Hypothalamus (tissue), 51 donors: ENCODE measurements at places on chromosomes 13 and 19.

GRCh38 chr19:18301718-18302111 is 20.3 kb upstream of the JUND start:
- DNase-seq, result no peak

- no peak for DNase-seq
Measured at GRCh38 chr13:34076943-34077703, 259.2 kb downstream of the RFC3 start.

- DNase-seq, result no peak
Measured at GRCh38 chr13:95298971-95299621, 2.2 kb downstream of the ABCC4 start.

DNA sequence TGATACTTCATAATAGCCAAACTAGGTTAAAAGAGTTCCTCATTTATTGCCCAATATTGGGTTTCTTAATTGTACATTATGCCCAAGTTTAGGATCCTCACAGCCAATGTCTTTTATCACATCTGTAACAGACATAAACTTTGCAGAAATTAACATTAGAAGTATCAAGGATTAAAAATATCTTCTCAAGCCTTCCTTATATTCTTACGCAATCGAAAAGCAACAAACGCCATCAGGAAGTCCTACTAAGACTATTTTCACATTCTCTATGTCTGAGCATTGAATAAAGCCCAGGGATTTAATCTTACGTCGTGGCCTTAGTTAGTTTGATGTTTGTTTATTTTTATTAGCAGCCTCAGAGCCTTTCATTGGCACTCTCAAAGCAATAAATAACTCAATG is 1660.4 kb upstream of the MIR17HG start:
- no peak for DNase-seq

DNA sequence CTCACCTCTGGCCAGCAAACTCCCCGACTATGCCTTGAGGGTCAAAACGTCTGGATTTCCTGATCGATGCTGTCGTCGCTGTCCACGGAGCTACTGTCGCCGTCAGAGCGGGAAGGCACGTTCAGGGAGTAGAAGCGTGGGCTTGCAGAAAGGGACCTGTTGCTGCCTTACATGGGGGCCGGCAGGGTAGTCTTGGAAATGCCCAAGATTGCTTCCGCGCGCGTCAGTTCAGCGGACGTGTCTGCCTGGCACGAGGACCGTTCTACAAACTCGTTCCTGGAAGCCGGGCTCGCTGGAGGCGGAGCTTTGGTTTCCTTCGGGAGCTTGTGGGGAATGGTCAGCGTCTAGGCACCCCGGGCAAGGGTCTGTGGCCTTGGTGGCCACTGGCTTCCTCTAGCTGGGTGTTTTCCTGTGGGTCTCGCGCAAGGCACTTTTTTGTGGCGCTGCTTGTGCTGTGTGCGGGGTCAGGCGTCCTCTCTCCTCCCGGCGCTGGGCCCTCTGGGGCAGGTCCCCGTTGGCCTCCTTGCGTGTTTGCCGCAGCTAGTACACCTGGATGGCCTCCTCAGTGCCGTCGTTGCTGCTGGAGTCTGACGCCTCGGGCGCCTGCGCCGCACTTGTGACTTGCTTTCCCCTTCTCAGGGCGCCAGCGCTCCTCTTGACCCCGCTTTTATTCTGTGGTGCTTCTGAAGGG is 15.4 kb downstream of the RB1 start:
- DNase-seq, result no peak

DNA sequence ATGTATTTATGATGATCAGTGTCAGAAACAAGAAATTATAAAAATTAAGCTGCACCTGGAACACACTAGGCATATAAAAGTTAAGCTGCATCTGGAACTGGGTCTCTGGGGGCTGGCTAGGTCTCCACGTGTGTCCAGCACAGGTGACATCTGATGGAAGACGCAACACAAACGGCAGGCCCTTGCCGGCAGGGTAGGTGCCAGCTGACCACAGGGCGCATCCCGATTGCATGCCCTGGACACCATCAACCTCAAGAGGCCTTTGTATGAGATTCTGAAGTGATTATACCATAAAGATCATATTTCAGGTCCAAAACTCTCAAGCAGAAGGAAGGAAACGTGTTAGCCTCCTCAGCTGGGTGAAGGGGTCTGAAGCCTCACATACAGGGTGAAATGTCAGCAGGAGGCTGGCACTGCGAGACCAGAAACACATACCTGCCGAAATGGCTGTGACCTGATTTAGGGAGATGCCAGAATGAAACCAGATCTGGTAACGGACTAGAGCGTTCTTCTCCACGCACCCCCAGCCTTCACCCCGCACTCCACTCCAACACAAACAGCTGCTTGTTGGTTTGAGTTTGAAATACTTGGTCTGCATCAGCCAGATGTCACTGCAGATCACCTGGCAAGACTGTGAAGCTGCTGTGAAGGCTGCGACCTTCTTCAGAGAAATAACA is 37.3 kb downstream of the COL4A1 start:
- DNase-seq, result no peak

- DNase-seq, result no peak
Measured at GRCh38 chr19:49347835-49348234, 12.6 kb downstream of the CD37 start.

DNA sequence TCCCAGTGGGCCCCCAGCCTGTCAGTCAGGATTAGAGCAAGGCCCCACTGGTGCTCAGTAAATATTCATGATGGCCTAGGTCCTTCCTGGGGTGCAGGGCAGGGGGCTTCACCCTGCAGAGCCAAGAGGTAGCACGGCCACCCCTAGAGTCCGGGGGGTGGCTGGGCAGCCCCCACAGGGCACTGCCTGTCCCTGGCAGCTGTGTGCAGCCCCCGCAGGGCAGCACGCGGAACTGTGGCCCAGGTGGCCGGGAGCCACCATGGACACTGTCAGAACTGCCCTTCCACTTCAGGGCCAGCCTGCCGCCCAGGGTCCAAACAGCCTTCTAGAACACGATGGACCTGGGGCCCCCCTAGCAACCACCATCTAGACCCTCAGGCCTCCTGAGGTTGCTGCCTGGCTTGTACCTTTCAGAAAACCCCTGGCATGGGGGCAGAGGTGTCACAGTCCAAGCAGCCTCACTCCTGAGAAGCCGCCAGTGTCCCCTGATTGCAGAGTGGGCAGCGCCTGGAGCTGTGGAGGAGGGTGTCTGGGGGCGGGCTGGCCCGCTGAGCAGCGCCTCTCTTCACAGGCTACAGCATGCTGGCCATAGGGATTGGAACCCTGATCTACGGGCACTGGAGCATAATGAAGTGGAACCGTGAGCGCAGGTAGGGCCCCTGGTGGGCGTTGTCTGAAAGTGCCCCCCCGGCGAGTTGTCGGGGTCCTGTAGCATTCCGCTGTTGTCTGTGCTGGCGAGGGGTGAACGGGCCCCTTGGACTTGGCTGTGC is 2.9 kb upstream of the YJEFN3 start:
- DNase-seq, result no peak

DNA sequence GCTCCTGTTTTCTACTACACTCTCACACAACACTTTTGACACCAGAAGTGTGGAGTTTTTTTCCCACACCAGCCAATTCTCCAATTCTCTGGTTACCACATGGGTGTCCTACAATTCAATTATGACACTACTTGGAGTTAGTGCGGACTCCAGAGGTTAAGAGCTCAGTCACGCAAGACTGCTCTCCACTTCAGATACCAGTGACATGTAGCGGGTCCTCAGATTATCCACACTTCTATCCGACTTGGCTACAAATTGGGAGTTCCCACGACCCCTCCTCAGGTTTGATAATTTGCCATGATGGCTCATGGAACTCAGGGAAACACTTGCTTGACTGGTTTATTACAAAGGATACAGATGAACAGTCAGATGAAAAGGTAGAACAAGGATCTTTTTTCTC is 32.9 kb downstream of the PAN3 start:
- DNase-seq, result no peak
